ENCODE measurements at places on chromosomes 1 and 21. TPM values are rescaled to one million over a fixed set of nuclear protein-coding genes. Genes with fewer than 3 reads are reported as not detected.

DNA sequence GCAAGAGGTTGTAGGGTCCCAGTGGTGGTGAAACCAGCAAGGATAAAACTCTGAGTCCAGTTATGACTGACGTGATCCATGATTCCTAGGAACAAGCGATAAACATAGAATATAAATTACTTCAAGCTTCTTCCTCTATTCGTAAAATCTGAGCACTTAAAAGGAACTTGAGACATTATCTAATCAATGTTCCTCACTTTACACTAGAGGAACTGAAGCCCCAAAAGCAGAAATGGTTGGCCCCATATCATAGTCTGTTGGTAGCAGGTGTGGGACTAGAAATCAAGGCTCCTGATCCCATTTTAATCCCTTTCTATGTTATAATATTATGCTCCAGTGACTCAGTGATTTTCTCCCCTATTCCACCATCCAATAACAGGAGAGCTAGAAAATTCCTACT is 21.9 kb upstream of the MNDA start:
- no peak for DNase-seq

The HSPA13 gene
- total RNA-seq: 54.6 TPM

The UBXN10 gene
- total RNA-seq: not detected

The EDARADD gene
- total RNA-seq: not detected

- DNase-seq: no peak
Observed at GRCh38 chr1:217494767-217495166, 136.1 kb downstream of the GPATCH2 start.

The C1orf87 gene
- total RNA-seq: not detected

GRCh38 chr1:27886744-27887143 is 14.4 kb downstream of the THEMIS2 start:
- DNase-seq: no peak

DNA sequence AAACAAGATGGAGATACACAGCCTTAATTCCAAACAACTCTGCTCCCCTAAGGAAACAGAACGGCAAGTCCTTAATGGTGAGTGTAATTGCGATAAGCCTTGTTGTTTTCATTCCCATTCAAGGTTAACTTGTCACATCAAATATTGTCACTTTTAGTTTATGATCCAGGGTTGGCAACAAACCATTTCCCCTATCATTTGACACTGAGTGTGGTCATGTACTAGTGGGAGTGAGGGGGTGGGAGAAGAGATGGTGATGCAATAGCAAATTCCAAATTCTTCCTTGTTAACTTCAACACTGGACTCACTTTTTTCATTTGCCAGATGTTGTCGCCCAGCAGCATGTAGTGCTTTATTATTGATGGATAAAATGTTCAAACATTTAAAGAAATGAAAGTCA is 140.4 kb downstream of the ZNF326 start:
- DNase-seq: no peak

GRCh38 chr21:44653123-44653522 is 1.3 kb downstream of the KRTAP12-4 start:
- no peak for DNase-seq

The ADGRB2 gene
- 22.6 TPM for total RNA-seq

All from LHCN-M2 (cell line).